ENCODE measurements at places on chromosomes 7 and 10. TPM values are rescaled to one million over a fixed set of nuclear protein-coding genes. Genes with fewer than 3 reads are reported as not detected.

PLAC9 gene
- 2.6 TPM for total RNA-seq

C7orf57 gene
- not detected for total RNA-seq

MMS19 gene
- 84.2 TPM for total RNA-seq

LRIT1 gene
- total RNA-seq, result not detected

KCNH2 gene
- total RNA-seq, result 2.7 TPM

GPR15LG gene
- total RNA-seq, result not detected

SGCE gene
- 40.4 TPM for total RNA-seq

TEX36 gene
- total RNA-seq, result not detected

DNAJC9 gene
- 34.3 TPM for total RNA-seq

SRRM3 gene
- 0.30 TPM for total RNA-seq

NPTX2 gene
- 1.5 TPM for total RNA-seq

ODAD2 gene
- 1.5 TPM for total RNA-seq

PNPLA8 gene
- total RNA-seq, result 47.4 TPM

CDNF gene
- 0.51 TPM for total RNA-seq

PPP1R17 gene
- not detected for total RNA-seq

STAG3 gene
- 0.88 TPM for total RNA-seq

IDI2 gene
- not detected for total RNA-seq

CRHR2 gene
- total RNA-seq, result not detected

ASZ1 gene
- total RNA-seq, result not detected

Data from smooth muscle cell of the umbilical artery (primary cell).